ENCODE measurements at places on chromosomes 12 and 14.
A peak's percentile ranks its signal among the peaks of the same experiment; 100 is the strongest.

DNA sequence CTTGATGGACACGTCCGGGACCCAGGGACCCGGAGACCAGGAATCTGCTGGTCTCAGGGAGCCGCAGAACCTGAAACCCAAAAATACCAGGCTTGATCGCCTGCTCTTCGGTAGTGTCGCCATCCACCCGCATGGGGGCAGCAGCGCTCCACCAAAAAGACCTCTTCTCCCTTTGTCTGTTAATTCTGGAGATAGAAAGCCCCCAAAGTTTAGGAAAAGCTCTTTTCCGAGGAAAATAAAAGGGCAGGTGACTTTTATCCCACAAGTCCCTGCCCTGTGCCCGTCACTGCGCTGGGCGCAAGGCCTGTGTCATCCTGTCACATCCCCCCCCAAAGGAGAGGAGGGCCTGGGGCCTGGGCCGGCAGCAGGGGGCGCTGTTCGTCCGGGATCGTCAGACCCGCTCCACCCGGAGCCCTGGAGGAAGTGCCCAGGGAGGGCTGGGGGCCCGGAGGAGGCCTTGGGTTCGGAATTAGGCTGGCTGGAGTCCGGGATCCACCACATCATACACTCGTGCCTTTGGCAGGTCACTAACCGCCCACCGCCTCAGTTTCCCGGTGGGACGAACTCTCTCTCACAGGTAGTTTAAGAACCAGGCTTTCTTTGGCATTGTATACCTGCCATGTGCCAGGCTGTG lies 31.9 kb downstream of the DAD1 start:
- DNase-seq: peak; percentile 97

GRCh38 chr14:104576970-104577332 lies 2.6 kb upstream of the C14orf180 start:
- no peak for DNase-seq

GRCh38 chr12:47894652-47895051 lies 10.1 kb downstream of the VDR start:
- no peak for DNase-seq

GRCh38 chr12:104057771-104058197 lies 6.5 kb upstream of the HCFC2 start:
- DNase-seq: no peak

DNA sequence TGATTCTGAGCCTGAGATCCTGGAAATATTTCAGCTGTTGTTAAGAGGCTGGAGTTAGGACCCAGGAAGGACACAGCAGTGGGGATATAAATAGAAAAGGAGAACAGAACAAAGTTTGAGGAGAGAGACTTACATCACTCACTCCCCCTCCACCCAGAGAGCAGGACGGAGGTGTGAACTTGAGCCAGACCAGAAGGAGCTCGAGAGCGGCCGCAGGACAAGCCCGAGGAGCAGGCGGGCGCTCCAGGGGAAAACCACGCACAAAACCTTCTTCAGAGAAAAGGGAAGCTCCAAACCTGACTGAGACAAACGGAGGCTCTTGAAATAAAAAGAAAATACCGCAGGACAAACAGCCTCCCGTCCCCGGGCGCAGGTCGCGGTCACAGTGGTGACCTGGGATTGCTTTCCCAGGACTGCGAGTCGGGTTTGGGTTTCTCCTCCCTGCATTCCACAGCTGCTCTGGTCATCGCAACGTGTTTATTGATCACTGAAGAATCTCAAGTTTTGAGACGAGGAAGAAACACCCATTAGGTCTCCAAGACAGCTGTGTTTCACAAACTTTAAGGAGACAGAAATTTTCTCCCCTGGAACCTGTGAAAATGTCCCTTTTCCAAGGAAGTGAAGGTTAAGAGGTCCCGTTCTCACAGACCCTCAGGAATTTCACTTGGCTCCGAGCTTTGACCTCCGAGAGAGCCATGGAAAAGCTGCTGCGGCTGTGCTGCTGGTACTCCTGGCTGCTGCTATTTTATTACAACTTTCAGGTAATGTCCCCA lies at the start of gene ADGRD1:
ADGRD1 (plus strand) TSS at position 137 of the 773 bp plus-strand sequence; CDS start at position 696, 559 bp downstream.
- no peak for DNase-seq

DNA sequence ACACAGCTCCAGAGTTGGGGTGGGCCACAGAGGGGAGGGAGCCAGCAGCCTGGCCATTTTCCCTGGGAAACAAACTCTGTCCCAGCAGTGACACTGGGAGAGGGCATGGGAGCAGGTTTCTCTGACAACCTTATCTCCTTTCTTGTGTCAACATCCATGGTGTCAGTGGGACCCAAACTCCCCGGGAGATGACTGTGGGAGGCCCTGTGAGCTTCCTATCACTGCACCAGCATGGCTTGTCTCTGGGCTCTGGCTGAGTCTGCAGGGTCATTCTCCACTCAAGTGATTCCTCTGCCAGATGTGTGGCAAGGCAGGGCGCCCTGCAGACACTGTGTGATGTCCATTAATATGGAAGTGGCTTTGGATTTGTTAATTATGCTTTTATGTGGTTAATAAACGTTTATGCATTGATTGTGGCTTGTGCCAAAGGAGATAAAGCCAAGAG lies 10.1 kb downstream of the LRTM2 start:
- DNase-seq: no peak
